COLO829 (cell line): ENCODE measurements at places on chromosomes 3 and 15.

DNA sequence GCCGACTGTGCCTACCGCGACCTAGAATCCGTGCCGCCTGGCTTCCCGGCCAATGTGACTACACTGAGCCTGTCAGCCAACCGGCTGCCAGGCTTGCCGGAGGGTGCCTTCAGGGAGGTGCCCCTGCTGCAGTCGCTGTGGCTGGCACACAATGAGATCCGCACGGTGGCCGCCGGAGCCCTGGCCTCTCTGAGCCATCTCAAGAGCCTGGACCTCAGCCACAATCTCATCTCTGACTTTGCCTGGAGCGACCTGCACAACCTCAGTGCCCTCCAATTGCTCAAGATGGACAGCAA lies 1.4 kb downstream of the ISLR start:
- no peak for DNase-seq

DNA sequence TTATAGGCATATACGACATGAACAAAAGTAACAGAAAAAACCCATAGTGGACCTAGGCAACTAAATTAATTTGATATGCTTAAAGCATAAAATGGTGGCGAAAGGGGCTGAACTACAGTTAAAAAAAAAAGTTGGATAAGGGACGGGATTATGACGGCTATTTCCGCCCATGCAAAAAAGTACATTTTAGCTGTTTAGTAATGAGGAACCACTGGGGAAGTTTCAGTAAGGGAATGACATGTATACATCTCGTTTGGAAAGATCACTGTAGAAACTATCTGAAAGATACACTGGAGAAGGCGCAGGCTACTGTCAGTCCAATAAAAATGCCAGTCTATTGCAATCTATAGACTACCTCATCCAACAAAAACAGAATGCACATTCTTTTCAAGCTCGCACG lies 65.6 kb downstream of the ZNF148 start:
- DNase-seq: no peak

- peak; percentile 92 for DNase-seq
Observed at GRCh38 chr15:88791637-88792036, 11.6 kb upstream of the ACAN start.

DNA sequence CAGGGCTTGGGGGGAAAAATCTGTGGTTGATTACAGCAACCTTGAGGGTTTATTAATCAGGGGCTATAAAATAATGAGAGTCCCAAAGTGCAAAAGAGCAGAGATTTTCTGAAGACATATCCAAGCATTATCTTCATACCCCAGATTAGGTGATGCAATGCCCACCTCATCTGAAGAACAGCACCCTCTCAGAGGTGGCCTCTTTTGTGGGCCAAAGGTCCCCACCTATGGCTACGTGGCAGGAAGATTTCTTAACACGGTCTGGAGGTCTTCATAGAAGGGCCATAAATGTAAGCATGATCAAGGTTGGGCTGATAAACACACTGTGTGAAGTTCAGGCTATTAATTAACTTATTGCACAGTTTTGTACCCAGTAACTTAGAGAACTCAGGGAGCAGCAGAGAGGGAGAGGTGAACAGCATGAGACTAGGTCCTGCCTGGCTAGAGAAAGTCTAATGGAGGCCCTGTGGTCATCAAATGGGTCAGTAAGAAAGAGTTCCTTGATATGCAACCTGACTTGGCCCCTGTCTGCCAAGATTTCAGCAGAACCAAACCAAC lies 29.6 kb upstream of the RBP2 start:
- DNase-seq: no peak

GRCh38 chr3:102336130-102336529 lies 98.7 kb upstream of the ZPLD1 start:
- DNase-seq: no peak

- no peak for DNase-seq
Observed at GRCh38 chr15:78732634-78733033, 78.6 kb downstream of the ADAMTS7 start.

- no peak for DNase-seq
Observed at GRCh38 chr3:42314411-42314810, 48.4 kb upstream of the CCK start.

- DNase-seq: no peak
Observed at GRCh38 chr15:50107591-50108408, 11.2 kb downstream of the ATP8B4 start.

DNA sequence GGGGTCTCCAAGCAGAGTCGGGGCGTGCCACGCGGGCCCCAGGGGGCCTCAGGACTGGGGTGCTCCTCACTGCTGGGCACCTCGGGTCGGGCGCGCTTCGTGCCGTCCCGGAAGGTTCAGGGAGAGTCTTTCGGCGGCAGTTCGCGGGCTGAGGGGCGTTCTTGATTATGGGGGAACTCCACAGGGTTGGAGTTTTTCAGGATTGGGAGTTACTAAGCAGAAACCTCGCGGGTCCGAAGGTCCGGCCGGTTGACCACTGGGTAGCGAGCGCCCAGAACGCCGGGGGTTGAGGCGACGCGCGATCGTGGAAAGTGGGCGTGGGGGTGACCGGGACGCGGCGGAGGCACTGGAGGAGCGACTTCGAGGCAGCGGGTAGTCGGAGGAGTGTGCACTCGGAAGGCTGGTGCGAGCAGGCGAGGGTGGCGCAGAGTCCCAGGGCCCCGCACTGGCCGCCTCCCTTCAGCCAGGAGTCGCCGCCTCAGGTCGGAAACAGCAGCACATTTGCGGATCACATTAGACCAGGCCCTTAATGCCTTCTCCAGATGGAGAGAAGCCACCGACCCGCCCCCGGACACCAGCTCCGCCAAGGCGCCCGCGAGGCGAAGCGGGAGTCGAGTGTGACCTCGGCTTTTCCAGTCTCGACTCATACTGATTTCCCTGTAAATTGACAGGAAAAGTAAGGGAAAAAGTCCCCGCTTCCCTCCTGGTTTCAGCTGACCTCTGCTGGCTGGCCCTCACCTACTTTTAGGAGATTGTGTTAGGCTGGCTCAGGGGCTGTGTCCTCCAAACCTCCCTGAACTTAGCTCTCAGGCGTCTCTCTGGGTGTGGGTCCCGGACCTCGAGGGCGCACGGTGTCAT lies 685 bp downstream of the ADAMTSL3 start:
- DNase-seq: no peak

DNA sequence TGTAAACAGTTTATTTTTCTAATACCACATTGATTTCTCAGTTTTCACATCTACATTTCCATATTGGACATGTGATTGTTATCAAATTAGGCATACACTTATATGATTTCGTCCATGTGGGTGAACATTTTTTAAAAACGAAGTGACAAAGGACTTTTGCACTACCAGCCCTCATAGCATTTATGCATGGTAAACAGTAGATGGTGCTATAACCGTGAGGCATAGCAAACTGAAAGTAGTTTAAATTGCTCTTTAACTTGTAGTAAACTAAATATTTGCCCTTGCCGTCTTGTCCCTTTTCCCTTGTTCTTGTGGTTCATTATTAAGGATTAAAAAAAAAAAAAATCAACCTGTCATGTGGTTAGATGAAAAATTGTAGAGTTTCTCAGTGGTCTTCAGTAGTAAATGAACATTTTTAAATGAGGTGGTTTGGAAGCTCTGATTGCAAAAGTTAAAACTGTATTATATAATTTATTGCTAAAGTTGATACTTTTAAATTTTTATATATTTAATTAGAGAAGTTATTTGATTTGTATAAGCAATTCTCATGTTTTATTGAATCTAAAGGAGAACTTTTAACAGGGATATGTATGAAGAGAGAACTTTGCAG lies 24.0 kb downstream of the STX19 start:
- DNase-seq: peak; percentile 68

DNA sequence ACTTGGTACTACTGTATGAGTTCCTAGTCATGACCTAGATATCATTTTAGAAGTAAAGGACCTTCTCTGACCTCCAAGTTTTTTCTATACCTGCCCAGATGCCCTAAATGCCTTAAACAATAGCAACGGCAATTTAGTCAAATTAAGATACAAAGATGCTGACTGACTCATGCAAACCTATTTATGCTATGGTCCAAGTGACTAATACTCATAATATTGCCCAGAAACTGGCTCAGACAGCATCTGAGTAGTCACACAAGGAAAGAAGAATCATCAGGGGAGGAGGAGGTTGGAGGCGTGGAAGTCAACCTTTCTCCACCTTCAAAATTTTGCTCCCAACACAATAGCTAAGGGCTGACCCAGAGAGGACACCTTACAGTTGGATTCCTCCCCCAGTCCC lies 6.8 kb downstream of the FYCO1 start:
- no peak for DNase-seq

DNA sequence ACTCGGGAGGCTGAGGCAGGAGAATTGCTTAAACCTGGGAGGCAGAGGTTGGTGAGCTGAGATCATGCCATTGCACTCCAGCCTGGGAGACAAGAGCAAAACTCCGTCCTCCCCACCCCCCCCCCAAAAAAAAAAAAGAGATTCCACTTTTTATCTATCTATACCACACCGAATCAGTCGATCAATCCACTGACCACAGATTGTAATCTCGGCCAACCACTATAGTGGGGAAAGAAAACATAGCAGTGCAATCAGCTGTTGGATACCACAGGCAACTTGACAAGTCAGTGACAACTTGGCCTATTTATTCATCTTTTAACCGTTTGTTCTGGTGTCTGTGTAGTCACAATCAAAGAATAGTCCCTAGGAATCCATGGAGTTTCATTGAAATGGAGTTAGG lies 299.2 kb downstream of the FHIT start:
- DNase-seq: no peak

DNA sequence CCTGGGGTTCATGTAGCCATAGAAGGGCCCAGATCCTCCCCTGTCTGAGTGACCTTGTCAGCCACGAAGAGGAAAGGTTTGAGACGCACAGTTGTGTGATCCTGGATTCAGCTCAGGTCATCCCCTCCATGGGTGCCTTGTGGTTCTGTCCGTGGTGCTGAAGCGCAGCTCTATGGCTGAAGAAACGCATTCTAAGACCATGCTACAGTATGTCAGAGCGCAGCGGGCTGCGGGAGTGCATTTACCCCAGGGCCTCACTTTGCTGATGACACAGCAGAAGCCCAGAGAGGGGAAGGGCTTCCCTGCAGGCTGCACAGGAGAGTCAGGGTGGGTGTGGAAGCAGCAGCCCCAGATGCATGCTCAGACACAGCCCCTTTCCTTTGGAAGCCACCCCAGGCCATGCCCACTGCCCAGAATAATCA lies 68.8 kb upstream of the IQSEC1 start:
- peak; percentile 19 for DNase-seq

DNA sequence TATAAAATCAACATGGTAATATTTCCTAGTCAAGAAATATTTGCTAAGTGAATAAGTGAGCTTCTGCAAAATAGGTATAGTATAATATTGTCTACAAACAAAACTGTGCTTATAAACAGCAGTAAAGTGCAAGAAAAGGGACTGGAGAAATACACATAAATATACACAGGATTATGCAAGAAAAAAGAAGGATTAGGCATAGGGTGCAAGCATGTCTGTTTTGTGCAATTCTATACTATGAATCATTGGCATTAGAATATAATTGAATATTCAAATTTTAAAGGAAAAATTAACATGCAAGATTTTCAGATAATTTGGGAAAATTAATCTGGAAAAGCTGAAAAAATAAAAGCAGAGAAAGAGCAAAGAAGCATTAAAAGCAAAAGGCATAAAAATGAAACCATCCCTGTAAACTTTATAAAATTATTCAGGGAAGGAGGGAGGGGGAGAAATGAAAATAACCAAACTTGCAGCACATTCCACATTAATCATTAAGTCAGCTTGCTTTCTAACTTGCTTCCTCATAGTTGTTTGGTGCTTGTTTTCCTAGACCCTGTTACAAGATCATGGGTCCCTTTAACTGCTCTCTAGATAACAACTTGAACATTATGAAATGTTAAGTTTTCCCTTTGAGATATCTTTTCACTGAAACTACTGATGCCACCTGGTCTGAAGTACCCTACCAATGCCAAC lies 147.4 kb upstream of the STAC start:
- DNase-seq: no peak

DNA sequence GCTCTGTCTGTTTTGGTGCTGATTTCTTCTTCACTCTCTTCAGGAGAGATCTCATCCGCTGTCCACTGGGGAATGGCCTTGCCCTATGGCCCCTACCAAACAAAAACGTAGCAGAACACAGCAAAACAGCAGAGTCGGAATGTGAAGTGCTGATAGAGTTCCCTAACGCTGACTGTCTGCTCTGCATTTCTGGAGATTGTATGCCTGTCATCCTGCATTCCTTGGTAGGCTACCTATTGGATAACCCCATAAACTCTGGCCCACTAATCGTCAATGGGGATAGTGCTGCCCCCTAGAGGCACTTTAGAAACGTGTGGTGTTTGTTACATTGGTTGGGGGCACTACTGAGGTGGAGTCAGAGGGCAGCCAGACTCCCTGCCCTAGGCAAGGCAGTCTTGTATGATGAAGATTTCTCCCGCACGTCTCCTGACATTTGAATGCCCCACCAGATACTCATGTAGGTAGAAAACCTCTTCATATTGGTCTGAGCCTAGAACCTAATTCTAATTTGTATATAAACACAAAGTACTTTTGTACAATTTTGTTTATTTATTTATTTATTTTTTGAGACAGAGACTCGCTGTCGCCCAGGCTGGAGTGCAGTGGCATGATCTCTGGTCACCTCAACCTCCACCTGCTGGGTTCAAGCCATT lies 15.6 kb upstream of the MAGEF1 start:
- DNase-seq: peak; percentile 76

GRCh38 chr3:105774444-105775180 lies 94.2 kb downstream of the CBLB start:
- DNase-seq: no peak

DNA sequence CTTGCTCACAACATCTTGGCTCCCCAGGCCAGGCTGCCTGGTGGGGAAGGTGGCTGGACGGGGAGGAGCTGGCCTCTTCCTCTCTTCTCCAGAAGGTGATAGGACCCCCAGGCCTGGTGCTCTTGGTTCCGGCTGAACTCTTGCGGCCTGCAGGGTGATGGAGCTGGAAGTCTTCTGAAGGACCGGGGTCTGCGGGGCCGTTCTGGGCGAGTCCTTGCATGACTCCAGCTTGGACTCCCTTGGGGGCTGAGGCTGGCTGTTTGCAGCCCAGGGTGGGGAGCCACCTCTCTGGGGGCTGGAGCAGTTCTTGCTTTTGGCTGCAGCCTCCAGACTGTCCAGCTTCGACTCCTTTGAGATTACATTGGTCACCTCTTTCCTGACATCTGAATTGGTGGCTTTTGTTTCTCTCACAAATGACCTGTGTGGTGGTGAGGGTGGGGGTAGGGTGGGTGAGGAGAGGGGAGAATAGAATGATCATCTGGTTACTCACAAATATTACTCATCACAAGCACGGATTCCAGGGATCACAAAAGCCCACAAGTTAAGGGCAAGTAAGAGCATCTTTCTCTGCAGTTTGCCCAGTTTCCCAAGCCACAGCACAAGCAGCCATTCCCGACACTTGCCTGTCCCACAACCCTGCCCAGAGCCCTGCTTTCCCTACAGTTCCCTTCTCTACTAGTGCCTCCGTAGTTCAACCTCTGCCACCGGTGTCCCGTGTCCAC lies 149.1 kb upstream of the HACD2 start:
- peak; percentile 56 for DNase-seq
